ENCODE measurements at places on chromosomes 12 and 14.

DNA sequence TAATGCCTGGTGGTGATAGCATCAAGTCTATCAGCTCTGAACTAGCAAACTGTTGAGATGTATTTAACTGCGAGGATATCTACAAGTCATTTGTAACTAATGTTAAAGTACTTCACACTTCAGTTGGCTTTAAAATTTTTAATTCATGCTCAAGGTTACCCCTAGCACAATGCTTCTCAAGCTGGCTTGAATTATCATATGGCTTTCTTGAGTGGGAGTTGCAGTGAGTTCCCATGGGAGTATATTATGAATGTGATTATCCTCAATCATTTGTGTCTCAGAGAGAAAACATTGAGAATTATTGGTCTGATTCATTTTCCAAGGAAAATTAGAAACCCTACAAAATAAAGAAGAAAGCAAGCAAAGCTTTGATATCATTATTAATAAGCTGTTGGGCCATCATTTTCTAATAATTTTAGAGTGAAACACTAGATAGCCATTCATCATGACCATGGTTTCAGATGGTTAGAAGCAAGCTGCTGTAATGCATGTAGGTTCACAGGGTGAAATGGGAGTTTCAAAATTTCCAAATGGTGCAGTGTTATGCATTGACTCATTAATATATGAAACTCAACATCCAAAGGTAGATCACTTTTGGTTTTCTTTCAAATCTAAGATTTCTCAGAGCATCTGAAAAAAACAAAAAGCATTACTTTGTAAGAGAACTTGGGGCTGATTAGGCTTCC lies 11.8 kb upstream of the KRAS start:
- no peak for DNase-seq

DNA sequence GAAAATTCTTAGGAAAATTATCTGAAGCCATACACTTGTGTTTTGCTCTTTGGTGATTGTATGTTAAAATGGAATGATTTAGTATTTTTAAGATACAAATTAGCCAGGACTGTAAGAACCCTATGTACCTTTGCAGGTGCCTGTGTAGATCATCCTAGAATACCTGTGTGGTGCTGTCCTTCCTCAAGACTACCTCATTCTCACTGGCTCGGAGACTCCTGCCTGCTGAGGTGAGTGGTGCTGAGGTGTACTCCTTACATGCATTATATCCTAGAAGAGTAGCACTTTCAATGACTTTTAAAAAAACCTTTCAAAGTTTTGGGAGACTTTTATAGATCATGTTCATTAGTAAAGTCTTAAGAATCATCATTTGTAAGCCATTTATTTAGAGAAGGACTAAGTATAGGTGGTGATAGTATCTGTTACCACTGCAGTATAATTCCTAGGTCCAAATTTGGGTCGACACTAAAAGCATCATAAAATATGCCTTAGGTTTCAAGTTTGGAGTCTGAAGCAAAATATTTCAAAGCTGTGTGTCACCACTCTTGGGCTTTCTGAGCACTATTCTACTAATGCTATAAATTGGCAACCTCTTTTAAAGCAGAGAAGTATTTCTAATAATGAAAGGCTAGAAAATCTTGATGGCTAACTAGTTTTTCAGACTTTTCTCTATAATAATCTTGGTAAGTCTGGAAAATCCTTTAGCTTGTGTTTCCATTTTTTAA lies 36.6 kb downstream of the RASSF8 start:
- no peak for DNase-seq

- DNase-seq, result peak; percentile 61
These were observed 13.1 kb downstream of the ASIC1 start for GRCh38 chr12:50070314-50071060.

- no peak for DNase-seq
These were observed 80.5 kb downstream of the TMEM260 start for GRCh38 chr14:56659964-56660551.

DNA sequence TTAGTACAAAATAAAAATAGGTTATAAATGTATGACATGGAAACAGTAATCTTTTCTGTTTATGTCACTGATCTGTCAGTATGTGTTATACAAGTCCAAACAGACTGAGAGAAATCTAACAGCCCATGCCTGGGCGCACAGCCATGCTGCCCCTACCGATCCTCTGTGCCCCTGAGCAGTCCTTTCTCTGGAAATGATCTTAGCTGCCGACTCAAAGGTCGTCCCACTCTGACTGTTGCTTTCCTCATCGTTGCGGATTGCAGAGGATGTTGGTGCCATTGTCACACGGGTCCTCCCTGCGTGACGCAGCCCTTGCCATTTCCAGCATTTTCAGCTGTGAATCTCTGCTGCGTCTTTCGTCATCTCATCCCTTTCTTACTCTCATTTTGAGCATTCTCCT lies 82.9 kb upstream of the DYNC1H1 start:
- no peak for DNase-seq

DNA sequence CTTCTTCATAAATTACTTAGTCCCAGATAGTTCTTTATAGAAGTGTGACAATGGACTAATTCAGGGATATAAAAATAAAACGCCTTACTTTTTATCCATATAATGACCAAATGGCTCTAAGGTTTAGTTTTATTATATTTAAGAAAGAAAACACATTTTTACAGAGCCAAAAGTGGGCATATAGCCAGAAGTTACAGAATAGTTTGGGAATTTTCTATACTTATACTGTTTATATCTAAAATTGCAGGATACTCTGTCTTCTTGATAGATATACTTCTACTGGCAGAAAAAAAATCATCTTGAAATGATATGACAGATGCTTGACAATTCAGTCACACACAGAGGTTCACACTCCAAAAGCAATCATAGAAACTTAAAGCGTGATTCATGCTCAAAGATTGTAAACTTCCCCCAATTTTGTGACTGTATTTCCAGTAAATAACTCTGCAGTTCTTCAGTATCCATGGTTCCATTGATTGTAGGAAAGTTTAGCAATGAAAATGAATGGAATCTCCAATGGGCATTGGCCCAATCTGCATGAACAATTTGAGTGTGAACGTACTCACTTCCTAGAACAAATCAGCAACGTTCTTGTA lies 307.8 kb downstream of the NOVA1 start:
- DNase-seq, result no peak

DNA sequence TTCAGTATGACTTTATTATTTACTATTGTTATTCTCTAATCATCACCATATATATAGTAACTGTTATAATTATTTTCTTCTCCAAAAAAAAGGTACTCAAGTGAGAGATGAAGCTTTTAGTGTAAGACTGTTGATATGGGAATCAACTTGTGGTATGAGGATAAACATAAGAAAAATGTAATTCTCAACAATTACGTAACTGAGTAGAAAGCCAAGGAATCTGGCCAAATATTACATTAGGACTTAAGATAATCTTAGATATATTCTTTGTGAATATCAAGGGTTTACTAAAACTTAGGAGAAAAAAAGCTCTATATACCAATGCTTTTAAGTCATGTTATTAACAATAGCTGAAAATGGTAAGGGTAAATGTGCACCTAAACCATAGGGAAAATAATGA lies 13.3 kb downstream of the SENP1 start:
- DNase-seq, result no peak

DNA sequence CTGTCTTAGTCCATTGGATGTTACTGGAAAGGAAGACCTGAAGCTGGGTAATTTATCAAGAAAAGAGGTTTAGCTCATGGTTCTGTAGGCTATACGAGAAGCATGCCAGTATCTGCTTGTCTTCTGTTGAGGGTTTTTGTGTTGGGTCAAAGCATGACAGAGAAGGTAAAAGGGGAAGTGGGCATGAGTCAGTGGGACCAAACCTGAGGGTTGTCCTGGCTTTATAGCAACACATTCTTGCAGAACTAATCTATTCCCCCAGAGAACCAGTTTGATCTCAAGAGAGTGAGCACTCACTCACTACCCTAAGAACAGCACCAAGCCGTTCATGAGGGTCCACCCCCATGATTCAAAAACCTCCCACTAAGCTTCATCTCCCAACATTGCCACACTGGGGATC lies 19.0 kb upstream of the KRAS start:
- no peak for DNase-seq

DNA sequence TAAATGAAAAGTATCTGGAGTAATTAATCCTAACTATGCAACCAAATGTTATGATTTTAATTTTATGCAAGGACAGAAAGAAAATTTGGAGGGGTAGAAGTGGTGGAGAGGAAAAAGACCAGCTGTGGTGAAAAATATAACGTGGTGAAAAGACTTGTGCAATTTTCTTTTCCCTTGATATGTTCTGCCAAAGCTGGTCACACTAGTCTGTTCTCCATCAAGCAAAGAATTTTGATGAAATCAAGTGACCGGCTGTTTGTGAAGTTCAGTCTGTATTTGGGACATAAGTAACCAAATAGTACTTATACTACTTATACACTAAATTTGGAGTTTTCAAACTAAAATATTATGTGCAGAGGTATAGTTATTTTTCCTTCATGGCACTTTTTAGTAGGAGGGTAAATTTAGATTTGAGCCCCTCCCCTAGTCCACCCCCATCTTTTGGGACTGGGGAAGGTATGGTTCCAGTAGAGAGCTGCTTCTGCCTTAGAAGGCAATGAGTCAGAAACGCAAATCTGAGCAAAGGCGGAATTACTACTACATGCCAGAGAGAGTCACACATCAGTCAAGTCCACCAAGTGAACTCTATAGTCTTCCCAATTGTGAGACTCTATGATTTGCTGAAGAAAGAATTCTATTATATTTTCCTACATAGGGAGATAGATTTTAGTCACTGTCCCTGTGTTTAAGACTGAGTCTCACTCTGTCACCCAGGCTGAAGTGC lies 229.7 kb downstream of the SLC25A21 start:
- DNase-seq, result no peak

DNA sequence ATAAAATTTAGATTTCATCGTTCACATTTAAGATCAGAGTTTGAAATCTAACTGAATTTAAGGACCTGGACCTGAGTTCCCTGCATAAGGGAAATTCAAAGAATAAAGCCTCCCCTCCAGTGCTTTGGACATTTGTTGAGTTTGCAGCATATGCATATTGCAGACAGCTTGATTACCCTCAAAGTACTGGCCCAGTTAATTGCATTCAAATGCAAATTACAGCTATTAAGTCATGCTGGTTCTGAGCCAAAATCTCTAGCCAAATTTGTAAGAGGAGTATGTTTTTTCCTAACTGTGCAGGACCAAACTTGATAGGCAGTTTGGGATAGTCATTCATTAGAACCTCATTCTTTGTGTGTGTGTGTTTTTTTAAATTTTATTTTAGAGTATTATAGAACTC lies 9.1 kb upstream of the KIF21A start:
- DNase-seq, result no peak

DNA sequence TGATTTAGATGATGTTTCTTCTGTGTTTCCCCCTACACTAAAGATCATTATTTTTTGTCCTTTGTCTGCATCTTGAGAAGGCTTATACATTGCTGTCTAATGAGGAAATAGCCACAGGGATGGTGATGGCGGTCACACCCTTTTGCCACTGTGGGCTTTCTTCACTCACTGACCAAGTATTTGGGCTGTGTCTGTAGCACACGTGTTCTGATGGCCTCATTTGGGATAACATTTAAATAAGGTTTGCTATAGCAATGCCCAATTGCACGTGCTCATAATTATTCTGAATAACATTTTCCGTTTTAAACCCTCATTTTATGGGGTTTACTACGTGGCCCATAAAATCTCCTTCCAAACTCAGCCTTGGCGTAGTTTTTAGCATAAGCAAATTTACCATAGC lies 230.3 kb upstream of the PRICKLE1 start:
- DNase-seq, result no peak

DNA sequence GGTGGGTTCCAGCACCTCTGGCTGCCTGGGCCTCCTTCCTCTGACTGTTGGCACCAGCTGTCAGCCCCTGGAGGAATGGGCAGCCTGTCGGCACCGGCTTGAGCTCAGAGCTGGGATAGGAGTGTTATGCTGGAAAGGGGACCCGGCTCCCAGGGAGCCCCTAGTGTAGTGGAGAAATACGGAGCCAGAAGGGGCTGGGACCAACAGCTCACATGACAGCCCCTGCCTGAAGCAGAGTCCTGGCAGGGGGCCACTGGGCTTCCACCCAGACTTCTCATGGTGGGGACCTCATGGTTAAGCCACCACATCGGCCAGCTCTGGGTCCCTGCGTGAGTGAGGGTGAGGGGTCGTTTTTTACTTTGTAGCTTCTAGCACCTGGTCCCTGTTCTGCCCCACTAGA lies 174.5 kb downstream of the TSPAN9 start:
- no peak for DNase-seq

- DNase-seq, result no peak
These were observed 331.1 kb downstream of the BCL11B start for GRCh38 chr14:98940693-98941437.

DNA sequence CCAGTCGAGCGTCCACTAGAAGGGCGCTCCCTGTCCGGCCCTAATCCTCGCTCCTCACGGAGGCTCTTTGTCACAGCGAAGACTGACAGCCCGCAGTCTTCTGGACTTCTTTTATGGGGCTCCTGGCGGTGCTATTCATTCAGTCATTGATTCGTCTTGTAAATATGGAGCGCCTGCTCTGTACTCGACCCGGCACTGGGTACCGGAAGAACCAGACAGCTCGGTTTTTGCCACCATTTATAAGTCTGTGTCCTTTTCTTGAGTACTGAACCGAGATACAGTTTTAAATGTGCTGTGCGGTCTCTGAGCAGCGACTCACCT lies 570 bp downstream of the DMAC2L start:
- DNase-seq, result no peak
